ENCODE measurements at places on chromosomes 1 and 21.

GRCh38 chr1:3029991-3030662 is 8.9 kb downstream of the ACTRT2 start:
- no peak for DNase-seq

DNA sequence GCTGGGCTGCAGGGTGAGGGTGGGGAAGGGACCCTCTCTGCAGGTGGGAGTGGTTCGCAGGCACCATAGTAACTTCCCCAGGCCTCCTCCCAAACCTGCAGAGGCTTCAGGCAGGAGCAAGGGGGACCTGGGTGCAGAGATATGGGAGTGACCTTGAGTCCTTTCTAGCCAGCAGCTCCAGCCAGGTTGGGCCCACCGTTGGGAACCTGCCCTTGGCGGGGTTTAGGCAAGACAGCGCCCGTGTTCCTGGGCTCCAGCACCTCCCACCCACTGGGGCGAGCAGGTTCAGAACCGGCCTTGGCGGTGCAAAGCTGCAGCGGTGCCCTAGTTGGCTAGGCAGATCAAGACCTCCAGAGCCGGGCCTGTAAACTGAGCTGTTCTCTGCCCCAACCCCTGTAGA is 2.2 kb upstream of the PRDM16 start:
- no peak for DNase-seq

GRCh38 chr1:219773775-219774174 is 154.6 kb downstream of the SLC30A10 start:
- DNase-seq: no peak

DNA sequence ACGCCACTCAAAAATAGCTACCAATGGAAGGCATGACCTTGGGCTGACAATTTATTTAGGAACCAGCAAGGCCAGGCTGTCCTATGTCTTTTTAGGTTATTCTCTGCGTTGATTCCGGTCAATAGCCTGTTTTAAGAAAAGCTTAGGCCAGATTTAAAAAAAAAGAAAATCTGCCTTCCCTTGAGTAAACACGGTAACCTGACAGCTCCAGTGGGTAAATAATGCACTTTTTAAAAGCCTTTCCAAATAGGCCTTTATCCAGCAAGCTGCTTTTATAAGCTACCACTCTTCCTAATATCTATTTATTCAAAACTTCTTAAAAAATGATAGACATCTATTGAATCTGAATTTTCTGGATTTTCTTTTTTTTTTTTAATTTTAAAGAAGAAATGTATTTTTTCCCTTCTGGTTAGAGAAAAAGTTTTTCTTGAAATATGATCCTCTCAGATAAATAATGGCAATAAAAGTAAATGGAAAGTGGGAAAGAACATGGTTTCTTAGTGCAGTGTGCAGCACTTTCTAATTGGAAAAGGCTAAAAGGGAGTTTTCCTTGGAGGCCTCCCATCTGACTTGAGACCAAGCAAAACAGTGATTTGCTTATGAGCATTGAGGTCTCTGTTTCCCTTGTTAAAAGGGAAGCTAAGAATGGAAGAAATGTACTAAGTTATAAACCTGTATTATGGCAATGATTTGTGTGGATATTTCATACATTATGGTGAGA is 281.0 kb upstream of the RUNX1 start:
- DNase-seq: peak; percentile 37

DNA sequence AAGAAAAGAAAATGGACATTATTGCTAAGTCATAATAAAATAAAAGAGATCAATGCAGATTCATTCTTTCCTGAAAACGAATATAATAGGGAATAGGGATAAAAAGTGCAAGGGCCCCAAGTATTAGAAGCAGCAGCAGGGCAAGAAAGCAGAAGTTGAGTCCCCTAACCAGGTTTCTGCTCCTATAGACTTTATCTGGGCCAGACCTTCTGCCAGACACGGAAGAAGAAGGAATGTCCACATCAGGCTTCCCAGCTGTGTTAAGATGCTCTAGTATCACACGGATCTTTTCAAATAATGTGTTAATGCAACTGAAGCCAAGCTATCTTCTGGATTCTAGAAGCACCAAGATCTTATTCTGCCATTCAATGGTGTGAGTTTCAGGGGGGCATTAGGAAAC is 26.9 kb downstream of the CD244 start:
- DNase-seq: no peak

DNA sequence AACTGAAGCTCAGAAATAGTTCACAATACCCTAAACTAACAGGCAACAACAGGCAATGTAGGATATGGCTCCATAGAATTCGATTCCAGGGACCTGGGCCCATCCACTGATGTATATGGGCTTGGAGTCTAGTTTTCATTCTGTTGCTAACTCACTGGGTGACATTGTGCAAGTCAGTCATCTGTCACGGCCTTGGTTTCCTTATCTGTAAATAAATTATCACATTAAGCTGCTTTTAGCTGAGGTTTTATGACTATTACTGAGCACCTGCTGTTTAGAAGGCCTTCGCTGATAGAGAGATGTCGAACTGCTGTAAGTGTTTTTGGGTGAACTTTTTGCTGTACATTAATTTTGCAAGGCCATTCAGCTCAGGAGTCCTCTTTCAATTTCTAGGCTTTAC is 22.9 kb upstream of the ERO1B start:
- DNase-seq: no peak

DNA sequence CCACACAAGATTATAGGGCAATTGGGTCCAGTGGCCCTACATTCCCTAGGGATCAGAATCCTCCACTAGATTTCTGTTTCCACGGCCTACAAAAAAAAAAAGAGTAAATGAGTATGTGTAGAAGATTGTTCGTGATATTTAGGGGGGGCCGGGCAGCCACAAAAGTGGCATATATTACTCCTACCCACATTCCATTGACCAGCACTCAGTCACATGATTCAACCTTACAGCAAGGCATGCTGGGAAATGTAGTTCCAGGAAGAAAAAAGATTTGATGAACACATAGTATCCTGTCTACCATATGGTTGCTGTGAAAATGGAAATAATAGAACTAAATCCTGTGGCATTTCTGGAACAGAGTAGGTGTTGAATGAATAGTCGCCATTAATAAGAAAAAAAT is 43.4 kb upstream of the GJB5 start:
- peak; percentile 24 for DNase-seq

DNA sequence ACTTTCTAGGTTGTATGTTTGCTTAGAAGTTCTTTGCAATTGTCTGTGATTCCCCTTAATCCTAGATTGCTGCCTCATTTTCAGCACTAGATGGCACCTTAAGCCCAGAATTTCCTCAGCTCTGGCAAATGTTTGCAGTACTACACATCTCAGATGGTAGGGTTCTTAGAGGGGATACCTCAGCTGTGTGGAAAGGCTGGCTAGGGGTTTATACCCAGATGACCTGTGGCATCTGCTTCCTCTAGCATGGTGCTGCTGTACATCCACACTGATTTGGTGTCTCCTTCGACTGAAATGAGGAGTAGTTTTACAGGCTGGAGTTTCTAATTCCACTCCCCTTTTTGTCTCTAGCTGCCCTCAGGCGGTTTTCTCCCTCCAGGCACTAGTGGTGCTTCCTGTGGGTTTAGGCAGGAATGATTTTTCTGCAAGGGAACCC is 23.5 kb downstream of the ASB17 start:
- DNase-seq: peak; percentile 64

GRCh38 chr1:18819203-18819602 is 40.3 kb downstream of the TAS1R2 start:
- DNase-seq: no peak

DNA sequence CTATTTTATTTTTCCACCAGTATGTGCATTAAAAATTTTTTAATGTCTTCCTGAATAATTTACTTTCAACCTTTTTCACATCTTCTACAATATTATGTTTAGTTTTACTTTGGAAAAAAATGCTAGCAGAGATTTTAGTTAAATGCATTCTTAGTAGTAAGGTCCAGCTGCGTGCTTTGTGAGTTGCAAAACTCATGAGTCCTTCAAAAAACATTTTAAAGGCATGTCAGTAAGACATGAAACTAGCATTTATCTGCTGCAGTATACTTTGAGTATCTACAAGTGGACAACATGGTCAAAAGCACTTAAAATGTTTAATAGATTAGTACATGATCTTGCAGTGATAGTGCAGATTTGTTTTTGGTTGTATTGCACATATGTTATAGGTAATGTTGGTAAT is 139.0 kb downstream of the HS2ST1 start:
- no peak for DNase-seq

GRCh38 chr1:204507317-204508105 is 8.7 kb upstream of the MDM4 start:
- peak; percentile 85 for DNase-seq

DNA sequence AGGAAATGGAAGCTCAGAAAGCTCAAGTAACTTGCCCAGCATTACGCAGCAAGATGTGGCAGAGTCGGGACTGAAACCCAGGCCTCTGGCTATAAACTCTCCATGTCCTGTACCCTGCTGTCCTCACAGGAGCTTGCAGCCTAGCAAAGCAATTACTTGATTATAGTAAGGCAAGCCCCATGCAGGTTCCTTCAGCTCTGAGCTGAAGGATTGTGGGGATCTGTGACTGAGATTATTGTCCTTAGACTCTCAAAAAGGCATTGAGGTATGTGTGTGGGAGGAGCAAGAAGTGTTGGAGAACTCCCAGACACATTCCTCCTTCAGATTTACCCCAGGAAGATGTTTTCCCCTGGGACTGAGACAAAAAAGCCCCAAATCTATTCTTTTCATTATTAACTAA is 124.0 kb upstream of the SPATA6 start:
- DNase-seq: no peak

GRCh38 chr1:71809085-71809484 is 473.3 kb downstream of the NEGR1 start:
- DNase-seq: no peak

- DNase-seq: no peak
Observed at GRCh38 chr1:247551721-247552120, 2.8 kb downstream of the GCSAML start.

DNA sequence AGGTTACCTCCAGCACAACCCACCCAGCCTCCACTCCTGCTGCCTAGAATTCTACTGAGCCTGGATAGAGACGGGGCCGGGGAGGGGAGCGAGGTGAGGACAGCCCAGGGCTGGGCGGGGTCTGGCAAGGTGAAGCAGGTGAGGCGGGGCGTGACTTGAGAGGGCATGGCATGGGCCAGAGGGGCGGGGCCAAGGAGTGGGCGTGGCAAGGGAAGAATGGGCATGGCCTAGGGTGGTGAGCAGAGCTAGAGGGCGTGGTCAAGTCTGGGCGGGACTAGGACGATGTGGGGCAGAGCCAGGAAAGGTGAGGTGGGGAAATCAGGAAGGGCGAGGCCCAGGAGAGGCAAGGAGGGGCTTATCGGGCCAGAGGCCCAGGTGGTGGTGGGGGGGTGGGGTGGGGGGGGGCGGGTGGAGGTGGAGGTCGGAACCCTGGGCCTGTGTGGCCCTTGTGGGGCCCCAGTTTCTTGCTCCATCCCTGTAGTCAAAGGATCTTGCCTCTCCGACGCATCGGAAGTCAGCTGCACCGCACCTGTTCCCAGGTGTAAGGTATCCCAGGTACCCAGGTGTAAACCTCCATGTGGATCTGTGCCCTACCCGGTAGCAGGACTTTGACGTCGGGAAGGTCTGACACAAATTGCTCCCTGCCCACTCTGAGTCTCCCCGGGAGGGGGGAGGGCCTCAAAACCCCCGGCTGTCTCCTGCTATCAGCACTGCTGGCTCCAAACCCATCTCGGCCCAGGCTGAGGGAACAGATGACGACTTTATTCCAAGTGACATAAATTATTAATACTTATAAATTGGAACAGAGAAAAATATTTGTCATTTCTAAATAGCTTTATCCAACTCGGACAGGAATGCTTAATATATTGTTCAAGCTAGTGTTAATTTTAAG is 32.9 kb upstream of the UTS2 start:
- DNase-seq: no peak

- DNase-seq: no peak
Observed at GRCh38 chr1:91124290-91124985, 102.6 kb upstream of the ZNF644 start.

DNA sequence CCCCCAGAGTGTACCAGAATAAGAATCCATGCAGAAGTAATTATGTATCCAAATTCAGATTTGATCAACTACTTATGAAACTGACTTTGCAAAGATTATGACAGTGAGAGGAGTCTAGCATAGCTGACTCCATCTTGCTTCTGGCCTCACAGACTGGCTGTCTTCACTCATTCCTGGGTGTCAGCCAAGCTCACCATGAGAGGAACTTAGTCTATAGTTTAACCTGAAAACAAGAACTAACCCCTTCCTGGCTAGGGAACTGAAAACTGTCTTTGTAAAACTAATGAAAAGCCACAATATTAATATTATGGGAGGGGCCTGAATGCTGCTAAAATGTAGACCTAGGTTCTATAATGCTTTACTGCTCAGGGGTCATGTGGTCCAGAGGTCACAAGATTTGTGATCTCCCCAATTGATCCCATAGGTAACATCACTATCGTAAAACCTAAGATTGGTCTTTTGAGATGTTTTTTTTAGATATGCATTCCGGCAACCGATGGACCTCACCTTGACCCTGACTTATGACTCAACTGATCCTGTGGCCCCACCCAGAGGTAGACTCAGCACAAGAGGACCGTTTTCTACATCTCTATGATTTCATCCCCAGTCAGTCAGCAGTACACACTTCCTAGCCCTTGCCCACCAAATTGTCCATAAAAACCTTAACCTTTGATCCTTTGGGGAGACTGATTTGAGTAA is 55.2 kb downstream of the ATP1B1 start:
- no peak for DNase-seq

DNA sequence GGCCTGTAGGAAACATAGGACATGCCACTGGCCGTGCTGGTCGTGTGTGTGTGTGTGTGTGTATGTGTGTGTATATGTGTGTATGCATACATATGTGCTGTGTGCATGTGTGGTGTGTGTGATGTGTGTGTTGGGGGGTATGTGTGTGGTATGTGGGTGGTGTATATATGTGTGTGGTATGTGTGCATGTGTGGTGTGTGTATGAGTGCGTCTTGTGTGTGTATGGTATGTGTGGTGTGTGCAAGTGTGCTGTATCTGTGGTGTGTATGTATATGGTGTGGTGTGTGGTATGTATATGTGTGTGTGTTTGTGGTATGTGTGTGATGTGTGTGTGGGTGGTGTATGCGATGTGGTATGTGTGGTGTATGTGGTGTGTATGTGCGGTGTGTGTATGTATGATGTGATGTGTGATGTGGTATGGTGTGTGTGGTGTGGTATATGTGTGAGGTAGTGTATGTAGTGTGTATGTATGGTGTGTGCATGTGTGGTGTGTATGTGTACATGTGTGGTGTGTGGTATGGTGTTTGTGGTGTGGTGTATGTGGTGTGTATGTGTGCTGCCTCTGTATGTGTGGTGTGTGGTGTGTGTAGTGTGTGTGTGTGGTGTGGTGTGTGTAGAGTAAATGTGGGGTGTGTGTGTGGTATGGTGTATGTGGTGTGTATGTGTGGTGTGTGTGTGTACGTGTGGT is 120.8 kb upstream of the CACHD1 start:
- DNase-seq: no peak

DNA sequence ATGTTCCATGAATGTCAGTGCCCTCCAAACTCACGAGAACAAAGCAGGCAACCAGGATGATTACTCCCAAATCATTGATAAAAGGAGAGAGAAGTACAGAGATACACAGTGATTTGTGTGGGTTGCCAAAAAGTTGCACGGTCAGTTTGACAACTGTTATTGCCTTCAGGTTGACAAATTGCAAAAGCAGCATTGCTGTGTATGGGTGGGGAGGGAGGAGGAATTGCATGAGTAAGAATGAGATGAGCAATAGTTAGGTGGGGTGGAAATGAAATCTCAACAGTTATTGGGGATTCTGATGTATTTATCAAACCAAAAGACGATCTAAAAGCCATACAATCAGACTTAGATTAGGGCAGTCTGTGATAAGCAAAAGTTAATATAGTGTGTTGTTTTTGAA is 93.7 kb downstream of the NTMT2 start:
- DNase-seq: no peak

- DNase-seq: no peak
Observed at GRCh38 chr1:84361796-84362195, 36.5 kb upstream of the DNASE2B start.

GRCh38 chr1:62433861-62434617 is 2.8 kb upstream of the USP1 start:
- no peak for DNase-seq
